ENCODE measurements at places on chromosomes 6 and 20. TPM values are rescaled to one million over a fixed set of nuclear protein-coding genes. Genes with fewer than 3 reads are reported as not detected.
A peak's percentile ranks its signal among the peaks of the same experiment; 100 is the strongest.

Gene PPIL1
- 88.3 TPM for total RNA-seq

DNA sequence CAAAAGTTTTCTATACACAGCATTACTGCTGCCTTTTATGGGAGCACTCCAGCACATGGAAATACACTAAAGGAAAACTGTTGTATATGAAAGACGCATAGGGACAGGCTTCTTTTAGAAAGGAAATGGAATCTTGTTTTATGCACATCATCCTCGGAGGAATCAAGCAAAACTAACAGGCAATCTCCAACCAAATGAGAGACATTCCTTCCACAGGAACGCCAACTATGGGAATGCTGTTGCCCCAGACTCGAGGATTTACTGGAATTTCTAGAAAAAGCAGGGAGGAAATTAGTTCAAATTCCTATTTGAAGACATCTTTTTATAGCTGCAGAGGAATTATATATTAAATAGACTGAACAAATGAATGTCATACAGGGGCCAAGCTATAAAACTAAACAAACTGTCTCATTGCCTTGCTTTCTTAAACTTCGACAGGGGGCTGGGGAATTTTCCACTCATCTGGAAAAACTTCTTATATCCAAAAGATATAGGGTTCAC, 52.2 kb downstream of the LYRM4 start:
- DNase-seq: no peak

- no peak for DNase-seq
Measured at GRCh38 chr20:6925744-6926278, 158.3 kb downstream of the BMP2 start.

Gene SIRPA
- total RNA-seq: 11.5 TPM

DNA sequence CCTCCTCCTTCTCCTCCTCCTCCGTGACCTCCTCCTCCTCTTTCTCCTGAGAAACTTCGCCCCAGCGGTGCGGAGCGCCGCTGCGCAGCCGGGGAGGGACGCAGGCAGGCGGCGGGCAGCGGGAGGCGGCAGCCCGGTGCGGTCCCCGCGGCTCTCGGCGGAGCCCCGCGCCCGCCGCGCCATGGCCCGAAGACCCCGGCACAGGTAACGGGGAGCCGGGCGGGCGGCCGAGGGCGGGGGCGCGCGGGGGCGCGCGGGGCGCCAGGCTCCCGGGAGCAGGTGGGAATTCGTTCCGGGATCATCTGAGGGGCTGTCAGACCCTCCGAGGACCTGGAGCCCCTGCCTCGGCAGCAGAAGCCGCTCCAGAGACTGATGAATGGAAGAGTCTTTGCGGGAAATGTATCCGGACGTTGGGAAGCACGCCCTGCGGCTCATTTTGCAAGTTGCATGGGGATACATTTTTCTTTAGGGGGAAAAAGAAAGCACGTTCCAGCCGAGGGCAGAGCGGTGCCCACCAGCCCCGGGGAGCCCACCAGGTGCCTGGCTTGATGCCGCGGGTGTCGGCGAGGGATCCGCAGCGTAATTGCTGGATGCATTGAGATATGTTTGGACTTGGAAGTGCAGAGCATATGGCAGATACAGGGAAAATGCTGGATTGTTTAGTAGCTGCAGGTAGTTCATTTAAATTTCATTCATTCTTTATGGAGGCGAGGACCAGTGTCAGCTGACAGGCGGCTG, 394 bp downstream of the MYB start:
- DNase-seq: peak; percentile 37

DNA sequence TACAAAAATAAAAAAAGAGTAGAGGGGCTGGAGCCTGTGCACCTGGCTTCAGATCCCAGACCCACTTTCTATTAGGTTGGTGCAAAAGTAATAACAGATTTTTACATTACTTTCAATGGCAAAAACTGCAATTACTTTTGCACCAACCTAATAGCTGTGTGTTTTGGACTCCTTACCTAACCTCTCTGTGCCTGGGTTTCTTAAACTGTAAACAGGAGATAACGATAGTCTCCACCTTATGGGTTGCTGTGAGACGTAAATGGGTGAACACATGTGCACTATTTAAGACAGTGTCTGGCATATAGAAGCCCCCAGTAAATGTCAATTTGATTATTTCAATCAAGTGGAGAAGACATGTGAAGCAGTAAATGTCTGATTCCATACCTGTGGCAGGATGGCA, 89.7 kb downstream of the TFAP2C start:
- no peak for DNase-seq

DNA sequence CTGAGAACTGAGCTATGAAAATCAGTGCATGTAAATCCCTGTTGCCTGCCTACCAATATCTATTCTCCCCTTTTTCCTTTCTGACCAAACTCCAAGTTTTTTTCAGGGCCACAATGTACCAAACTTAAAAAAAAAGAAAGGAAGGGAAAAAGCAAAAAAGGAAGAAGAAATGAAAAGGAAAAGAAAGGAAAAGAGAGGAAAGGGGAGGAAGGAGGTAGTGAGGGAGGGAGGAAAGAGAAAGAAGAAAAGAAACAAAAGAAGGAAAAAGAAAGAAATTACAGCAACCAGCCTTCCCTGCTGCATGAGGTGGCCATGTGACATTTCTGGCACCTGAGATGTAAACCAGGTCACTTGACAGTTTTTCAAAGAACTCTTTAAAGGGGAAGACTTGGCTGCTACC, 4.4 kb downstream of the CNKSR3 start:
- no peak for DNase-seq

DNA sequence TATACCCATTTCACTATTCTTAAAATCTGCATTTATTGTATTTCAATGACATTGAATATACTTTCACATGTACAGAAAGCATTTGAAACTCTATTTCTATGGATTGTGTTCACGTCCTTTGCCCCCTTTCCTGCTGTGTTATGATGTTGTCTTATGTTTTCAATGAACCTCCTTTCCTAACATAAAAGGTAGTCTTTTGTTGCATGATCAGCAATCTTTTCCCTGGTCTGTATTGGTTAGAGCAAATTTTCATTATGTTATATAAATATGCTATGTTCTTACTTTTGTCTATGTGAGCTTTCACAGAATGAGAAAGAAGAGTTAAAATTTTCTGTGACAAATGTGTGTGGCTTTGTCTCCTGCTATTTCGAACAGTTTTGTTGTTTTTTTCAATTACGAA, 73.1 kb downstream of the KIF16B start:
- no peak for DNase-seq

Gene SPTLC3
- total RNA-seq: 10.0 TPM

Gene EPB41L1
- total RNA-seq: 8.5 TPM

GRCh38 chr6:34576286-34576955, 20.3 kb upstream of the SPDEF start:
- no peak for DNase-seq

DNA sequence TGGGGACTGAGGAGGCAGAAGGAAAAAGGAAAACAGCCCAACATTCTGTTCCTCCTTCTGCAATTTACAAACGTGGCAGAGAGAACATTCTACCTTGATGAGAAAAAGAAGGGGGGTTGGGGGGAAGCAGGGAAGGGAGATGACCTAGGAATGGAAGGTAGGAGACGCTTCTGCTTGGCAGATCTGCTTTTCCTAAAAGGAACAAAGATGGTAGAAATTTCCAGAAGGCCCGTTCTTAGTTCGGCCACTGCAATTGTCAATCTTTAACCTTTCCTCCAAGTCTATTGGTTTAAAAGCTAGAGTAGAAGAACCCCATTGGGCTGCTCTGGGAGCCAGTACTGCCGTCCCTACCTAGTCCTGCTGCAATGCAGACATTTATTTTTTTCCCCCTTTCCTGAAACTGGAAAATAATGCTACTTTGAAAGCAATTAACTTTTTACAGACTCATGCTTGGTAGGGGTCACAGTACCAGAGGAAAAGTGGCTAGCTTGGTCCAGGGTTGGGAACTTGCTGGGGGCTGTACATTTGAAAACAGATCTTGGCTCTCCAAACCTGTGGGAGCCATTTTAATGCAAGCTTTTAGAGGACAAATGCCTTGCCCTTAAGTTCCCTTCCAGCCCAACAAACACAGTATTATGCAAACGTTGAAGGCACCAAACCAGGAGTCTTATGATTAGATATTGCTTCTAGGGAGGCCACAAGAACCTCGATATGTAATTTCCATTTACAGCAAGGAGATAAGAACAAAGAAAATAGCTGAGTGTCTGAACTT, 2.6 kb downstream of the ZMYND8 start:
- no peak for DNase-seq

All from Daoy (cell line).